Adipocyte (in vitro differentiated cells): ENCODE measurements at places on chromosomes 7 and 10.

DNA sequence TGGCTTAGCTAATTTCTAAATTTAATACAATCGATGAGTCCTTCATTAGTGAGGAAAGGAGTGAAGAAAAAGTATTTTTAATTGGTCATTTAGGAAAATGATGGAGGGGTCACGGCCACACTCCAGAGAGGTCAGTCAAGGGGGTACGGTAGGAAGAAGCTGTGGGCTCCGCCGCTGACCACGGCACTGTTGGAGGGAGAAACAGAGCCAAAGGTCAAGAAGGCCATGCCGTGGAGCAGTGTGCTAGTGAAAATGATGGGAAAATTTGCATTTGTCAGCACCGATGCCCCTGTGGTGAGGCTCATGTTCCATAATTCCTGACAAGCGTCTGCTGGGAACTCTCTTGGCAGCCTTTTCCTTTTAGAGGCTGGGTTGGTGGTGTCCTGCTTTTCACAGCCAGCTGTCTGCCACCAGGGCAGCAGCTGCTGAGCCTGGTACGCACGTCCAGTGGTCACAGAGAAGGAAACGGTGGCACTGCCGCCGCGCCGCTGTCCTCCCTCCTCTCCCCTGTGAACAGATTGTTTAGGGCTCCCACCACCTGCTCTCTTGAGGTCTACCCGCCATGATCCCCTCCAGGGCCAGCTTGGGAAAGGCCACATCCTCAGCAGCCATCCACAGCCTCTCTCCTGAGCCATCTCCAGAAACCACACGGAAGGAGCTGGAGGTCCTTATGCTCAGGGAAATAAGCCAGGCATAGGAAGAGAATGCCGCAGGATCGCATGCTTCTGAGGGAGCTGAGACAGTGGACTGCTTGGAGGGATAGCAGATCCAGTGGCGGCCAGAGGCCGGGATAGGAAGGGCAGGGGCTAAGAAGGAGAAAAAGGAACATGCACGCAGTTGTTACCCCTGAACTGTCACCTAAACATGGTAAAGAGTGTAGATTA lies 263.7 kb upstream of the PPP2R2D start:
- no peak for DNase-seq

- no peak for DNase-seq
Measured at GRCh38 chr7:93231259-93231658, 907 bp upstream of the VPS50 start.

DNA sequence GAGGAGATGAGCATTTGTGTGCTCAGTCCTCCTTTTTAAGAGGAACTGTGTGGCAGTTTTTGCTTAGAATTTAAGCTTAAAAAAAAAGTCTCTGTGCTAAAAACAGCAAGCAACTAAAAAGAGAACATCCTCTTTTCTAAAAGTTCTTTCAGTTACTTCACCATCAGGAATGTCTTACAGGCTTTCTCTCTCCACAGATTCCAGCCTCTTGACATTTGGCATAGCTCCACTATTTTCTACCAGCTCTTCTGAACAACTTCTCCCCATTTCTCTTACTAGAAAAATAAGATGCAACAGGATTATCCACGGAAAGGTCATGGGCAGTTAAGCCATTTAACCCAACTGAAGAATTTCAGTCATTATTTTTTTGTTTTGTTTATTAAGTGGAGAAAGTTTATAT lies 13.2 kb downstream of the PCLO start:
- DNase-seq, result peak; percentile 59

DNA sequence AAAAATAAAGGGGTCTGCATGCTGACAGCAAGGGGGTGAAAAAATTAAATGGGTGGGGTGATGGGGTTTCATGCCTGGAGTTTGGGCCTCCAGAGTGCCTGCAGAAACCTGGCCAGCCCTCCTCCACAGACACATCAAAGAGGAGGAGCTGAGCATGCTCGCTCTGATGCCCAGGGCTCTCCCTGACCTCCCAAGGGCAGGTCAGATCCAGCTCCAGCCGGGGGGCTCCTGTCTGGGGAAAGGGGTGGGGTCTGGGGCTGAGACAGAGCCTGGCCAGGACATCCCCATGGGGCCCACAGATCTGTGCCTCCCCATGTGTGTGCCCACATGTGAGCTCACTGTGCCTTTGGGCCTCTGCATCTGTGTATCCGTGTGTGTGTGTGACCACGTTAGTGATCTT lies 915 bp upstream of the CALHM1 start:
- no peak for DNase-seq

- DNase-seq, result no peak
Measured at GRCh38 chr7:26153823-26154783, 2.1 kb downstream of the NFE2L3 start.

DNA sequence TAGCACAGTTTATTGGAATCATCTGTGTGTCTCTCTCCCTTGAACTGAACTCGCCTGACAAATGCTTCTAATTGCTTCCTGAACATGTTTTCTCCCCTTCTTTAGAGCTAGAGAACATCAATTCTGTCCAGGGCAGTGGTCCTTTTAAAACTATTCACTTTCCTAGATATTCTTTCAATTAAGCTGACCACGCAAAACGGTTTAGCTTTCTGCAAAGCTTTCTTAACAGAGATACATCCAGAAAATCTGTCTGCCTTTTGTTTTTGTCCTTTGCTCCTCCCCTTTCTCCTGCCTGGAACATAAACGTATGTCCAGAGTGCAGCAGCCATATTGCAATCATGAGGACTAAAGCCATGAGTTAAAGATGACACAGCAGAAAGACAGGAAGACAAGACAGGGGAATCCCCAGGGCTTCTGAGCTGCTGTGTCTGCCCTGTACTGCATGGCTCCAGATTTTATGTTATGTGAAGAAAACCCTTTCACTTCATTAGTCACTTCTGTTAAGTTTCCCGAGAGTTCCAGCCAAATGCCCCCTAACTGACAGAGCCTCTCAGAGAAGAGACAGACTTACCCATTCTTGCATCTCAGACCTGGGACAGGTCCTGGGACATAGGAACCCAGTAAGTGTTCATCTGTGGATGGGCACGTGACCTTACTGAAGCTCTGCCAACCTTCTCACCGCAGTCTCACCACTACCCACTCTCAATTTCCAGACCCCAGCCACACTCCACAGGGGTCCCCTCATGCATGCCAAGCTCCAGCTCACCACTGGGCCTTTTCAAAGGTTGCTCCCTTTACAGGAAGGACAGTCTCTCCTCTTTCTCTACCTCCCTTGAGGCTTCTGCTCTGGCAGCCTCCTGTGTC lies 35.0 kb upstream of the CPXM2 start:
- peak; percentile 24 for DNase-seq

DNA sequence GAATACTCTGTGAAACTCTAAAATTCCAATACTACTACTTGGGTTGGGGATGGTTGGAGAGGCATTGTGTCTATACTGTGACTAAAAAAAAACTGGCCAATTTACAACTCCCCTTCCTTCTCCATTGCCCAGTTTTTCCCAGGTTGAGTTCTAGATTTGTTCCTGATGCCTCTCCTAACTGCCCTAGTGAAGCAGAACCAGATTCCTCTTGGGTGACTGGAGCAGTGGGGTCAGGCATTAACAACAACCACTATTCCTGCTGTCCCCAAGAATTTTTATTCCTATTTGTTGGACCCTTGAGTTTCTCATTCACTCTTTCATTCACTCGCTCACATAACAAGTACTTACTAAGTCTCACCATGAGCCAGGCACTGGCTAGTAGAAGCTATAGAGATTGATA lies 5.8 kb downstream of the GOT1 start:
- DNase-seq, result no peak

GRCh38 chr7:83162402-83163256 lies at the start of gene PCLO:
TSS of gene PCLO (minus strand) at chr7:83162884. CDS start at chr7:83162592, 292 bp downstream.
- peak; percentile 55 for DNase-seq

- peak; percentile 71 for DNase-seq
Measured at GRCh38 chr10:68135922-68136792, 26.9 kb downstream of the MYPN start.

GRCh38 chr7:117085275-117085674 lies 132.0 kb downstream of the ST7 start:
- no peak for DNase-seq

DNA sequence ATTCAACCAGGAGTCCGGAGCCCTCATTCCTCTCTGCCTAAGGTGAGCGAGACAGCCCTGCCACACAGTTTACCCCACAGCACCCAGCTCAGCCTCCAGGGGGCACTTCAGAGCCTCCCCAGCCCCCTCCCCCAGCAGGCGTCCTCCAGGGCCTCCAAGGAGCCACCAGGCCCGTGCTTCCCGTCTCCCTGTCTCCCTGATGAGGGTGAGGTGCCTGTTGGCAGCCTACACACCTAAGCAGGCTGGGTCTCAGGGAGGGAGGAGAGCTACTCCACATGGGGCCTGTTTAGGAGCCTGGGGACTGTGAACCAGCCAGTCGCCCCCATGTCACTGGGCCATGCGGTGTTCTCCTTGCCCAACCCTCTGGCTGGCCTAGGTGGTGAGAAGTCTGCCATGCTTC lies 28.9 kb upstream of the TRIM8 start:
- no peak for DNase-seq

GRCh38 chr7:33666531-33666930 lies 238.8 kb upstream of the BMPER start:
- DNase-seq, result no peak

- DNase-seq, result peak; percentile 99
Measured at GRCh38 chr10:4344492-4344994, 481.5 kb upstream of the AKR1E2 start.

DNA sequence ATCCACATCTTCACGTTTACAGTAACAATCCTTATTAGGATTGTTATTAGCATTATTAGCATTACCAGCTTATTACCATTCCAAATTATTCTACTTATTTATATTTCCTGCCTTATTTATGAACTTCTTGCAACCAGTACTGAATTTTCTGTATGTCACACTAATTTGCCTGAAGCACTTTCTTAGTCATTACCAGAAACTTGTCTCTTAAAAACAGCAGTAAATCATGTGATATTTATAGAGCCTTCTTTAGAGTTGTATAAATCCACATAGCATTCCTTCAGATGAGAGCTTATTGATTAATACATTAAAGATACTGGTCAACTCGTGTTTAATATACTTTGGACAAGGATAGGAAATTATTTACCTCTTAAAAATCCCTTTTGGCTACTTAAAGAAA lies 618.6 kb downstream of the SUGCT start:
- no peak for DNase-seq

DNA sequence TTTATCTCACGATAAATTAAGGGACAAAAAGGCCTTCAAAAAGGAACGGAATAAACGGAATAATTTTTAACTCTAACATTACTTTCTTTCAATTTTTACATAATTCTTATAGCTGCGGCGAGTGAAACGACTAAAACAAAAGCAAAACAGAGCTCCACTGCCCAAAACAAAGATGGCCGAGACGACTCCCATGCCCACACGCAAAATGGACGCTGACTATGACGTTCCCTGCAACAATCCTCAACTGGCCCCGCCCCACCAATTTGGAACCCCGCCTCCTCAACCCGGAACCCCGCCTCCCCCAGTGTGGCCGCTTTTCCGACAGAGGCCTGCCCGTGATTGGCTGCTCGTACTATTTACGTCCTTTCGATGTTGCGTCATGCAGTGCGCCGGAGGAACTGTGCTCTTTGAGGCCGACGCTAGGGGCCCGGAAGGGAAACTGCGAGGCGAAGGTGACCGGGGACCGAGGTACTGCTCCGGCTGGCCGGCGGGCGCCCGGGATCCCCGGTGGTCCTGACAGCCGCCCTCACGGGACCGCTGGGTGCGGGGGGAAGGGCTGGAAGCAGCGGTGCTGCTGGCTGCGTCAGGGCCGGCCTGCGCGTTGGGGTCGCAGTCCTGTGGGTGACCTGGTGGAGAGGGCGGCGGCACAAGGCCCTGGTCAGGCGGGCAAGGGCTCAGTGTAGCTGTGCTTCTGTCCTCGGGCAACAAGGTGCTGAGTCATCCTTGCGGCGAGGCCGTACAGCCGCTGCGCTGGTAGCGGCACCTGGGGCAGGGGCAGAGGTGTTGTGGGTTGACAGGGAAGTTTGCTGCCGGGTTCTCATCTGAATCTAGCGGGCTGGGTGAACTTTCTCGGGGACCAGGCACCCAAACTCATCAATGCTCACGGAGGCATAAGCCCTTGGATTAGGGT lies at the start of gene GHITM:
TSS of gene GHITM (plus strand) at position 384 of the 910 bp plus-strand sequence. CDS start 1,992 bp downstream, outside the sequence.
- peak; percentile 100 for DNase-seq

DNA sequence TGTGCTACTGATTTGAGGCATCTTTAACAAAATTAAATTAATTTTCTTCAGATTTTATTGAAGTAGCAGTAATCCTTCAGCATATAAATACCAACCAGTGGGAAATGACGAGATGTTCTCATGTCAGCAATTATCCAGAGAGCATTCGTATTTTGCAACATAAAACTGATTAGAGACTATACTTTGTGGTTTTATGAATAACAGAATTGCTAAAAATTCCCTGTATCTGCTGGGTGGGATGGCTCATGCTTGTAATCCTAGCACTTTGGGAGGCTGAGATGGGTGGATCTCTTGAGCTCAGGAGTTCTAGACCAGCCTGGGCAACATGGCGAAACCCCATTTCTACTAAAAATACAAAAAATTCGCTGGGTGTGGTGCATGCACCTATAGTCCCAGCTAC lies 56.9 kb downstream of the ATAD1 start:
- DNase-seq, result peak; percentile 9

DNA sequence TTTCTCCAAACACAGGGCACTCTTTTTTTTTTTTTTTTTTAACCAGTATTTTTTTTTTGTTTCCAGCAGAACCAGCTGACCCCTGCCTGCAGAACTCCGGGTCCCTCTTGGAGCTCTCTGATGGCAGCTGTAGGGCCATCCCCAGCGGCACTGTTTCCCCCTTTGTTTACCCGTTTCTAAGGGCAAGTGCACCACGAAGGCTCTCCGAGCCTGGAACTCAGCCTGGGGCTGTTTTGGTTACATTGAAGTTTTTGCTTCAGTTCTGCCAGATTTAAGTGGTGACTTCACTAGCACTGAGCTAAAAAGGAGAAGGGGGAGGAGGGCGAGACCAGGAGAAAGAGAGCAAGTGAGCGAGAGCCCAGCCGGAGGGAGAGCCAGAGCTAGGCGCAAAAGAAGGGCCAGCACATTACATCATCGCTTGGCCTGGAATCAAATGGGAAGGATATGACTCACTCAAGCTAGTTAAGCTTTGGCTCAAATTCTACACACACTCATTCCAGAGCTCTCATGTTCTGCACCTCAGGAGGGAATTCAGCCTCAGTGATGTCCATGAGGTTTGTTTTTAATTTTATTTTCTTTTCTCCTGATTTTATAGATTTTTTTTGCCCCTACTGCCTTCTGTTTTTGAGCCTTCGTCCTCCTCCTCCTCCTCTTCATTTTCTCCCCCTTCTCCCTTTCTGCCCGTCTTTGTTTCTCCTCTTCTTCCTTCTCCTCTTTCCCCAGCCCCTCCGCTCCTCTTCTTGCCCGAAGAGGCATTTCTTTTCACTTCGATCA lies 272.3 kb downstream of the TRIL start:
- peak; percentile 98 for DNase-seq

GRCh38 chr7:12357508-12357907 lies 46.2 kb downstream of the VWDE start:
- no peak for DNase-seq

GRCh38 chr7:7614018-7614741 lies 26.4 kb upstream of the UMAD1 start:
- no peak for DNase-seq

DNA sequence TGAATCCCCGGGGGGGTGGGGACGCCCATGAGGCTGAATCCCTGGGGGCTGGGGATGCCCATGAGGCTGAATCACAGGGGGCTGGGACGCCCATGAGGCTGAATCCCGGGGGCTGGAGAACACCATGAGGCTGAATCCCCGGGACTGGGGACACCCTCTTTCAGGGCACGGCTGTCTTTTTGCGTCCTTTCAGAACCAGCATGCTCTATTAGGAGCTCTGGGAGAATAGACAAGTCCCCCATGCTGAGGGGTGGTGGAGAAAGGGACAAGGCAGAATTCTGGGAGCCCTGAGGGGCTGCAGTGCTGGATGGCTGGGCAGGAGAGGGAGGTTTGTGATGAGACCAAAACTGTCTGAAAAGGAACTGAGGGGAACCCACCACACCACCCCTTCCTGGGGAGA lies 257.3 kb upstream of the TCERG1L start:
- DNase-seq, result no peak

- DNase-seq, result peak; percentile 75
Measured at GRCh38 chr7:45000093-45001032, at the start of gene CCM2. TSS of gene CCM2 (plus strand) at chr7:45000201. CDS start at chr7:45000334, 133 bp downstream.
